ENCODE measurements at places on chromosomes 2 and 18.
A peak's percentile ranks its signal among the peaks of the same experiment; 100 is the strongest.

GRCh38 chr2:148614322-148615049 lies 30.1 kb upstream of the EPC2 start:
- DNase-seq = no peak

DNA sequence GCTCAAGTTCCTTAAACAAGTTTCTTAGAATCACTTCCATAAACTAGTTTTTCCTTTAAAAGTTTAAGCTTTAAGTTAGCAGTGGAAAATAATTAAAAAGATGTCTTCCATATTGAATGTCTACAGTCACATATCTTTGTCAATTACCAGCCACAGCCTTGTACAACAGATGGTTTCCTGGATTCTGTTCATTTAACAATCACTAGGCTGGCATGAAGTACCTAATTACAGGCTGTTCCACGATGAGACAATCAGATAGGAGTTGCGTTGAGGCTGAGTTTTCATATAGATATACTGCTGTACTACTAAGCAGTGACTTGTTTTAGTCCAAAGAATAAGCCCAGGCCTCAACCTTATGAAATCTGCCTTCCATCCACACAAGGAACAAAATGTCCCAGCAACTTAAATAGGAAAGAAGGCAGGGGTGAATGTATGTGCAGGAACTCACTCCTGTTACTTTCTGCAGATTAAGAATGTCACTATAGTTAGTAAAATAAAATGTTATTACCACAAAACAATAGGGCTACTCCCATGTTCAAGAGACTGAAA lies 131.0 kb downstream of the ZAP70 start:
- peak; percentile 78 for DNase-seq

DNA sequence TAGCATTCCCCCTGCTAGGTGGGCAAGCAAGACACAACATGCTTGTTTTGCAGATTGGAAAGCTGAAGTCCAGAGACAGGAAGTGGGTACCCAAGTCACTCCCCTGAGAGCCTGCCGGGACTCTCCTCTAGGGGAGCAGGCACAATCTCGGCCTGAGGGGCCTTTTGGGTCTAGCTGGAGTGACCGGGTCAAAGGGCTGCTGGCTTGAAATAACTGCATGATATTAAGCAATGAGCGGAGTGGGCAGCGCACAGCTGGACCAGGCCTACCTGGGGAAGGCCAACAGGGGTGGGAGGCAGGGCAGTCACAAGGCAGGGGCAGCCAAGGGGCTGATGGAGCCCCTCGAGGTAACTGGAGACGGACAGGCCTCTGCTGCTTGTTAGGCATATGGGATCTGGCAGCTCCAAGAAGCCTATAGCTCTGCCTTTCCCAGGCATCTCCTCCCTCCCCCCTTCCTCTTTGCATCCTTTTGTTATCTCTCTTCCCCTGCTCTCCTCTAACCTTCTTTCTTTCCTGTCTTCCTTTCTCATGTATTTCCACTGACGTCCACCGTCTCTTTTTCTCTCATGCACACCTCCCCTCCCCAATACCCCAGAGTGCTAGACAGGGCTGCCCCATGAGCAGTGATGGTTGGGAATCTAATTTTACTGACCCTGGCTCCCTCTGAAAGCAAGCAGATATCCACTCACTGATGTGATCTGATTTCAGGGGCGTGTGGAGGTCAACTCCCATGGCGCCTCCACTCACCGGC lies 237.5 kb downstream of the LOXHD1 start:
- DNase-seq = no peak

DNA sequence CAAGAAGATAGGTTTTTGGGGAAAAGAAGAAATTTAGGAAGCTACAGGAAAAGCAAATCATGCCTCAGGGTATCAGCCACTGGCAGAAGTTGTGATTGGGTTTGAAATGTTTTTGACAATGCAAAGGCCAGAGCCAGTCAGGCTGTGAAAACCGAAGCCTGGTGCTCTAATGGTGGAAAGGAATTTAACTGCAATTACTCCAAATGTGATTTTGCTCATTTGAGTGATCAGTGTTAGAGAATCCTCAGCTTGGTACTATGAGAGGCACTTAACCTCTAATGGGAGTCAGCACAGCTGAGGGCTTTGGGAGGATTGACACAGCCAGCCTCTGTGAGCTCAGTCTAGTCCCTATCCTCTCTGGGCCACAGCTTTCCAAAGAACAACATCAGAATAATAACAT lies 176.5 kb downstream of the LRRTM1 start:
- DNase-seq = no peak

DNA sequence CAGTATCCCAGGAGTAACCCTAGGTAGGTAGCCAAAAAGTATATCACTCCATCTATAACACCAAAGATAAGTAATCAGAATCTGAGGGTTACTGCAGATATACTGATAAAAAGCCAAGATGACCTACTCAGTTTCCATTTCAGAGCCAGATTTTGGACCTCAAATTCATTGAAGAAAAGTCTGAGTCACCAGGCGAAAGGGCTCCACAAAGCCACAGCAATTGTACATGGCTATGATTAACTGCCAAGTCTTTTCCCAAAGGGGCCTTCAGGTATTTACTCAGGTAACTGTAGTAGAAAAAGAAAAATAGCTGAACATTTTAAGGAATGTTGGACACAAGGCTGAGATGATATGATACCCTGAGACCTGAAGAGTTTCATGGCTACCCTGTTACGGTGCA lies 75.6 kb upstream of the KCNH7 start:
- DNase-seq = no peak

- DNase-seq = no peak
Observed at GRCh38 chr2:12750166-12750905, 33.6 kb downstream of the TRIB2 start.

- DNase-seq = peak; percentile 29
Observed at GRCh38 chr2:179861416-179862067, at the start of gene ZNF385B. TSS of gene ZNF385B (minus strand) at chr2:179861612.

DNA sequence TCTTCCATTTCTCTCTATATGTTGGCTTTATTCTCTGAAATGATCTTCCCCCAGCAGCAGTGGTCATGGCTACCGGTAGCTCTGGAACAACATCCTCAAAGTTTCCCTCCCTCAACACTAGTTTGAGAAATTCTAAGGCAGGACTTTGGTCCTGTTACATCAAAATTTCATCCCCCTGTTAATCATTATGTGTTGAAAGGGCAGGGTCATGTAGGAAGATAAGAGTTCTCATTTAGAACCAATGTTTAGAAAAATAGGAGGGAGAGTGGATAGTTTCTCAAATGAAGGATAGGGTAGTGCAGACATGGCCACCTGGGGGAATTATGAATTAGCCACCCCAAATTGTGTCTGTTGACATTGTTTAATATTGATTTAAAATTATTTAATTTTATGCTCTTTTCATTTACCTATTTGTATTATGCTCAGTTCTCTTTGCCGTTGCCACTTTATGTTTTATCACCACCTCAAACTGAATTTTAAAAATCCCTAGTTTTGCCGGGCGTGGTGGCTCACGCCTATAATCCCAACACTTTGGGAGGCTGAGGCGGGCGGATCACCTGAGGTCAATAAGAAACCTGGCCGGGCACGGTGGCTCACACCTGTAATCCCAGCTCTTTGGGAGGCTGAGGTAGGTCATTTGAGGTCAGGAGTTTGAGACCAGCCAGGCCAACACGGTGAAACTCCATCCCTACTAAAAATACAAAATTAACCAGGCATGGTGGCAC lies 22.3 kb downstream of the EML4 start:
- no peak for DNase-seq

DNA sequence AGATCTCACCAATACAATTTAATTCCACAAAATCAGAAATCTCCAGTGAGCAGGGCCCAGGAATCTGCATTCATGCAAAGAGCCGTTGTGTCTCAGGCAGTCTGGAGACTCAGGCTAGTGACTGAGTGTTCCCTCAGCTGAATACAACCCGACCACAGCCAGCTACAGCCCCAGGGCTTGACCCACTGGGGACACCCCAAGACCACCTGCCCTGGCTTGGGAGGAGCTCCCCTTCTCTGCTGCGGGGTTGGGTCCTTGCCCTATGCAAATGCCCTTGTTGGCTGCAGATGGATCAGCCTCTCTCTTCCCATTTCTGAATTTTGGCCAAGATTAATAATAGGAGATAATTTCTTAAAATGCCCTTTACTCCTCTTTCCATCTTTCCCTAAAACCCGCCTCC lies 157.7 kb downstream of the TWIST2 start:
- no peak for DNase-seq

DNA sequence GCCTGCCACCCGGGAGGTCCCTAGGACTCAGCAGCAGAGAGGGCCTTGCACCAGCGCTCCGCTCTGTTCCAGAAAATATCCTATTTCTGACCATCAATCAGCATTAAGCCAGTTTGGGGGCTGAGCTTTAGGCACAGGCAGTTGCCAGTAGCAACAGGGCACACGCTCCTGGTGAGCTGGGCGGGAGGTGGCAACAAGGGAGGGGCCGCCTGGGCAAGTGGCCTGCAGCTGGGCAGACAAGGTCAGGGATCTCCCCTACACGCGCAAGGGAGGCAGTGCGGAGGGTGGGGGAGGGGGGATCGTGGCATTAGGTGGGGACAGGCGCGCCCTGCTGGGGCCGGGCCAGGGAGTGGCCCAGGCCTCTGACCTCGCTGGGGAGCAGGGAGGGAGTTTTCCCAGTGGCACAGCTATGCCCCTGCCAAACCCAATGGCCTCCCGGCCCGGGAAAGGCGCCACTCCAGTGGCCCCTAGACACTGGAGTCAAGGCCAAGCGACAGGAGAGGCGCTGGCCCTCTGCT lies 302.8 kb downstream of the NCKAP5 start:
- peak; percentile 59 for DNase-seq

DNA sequence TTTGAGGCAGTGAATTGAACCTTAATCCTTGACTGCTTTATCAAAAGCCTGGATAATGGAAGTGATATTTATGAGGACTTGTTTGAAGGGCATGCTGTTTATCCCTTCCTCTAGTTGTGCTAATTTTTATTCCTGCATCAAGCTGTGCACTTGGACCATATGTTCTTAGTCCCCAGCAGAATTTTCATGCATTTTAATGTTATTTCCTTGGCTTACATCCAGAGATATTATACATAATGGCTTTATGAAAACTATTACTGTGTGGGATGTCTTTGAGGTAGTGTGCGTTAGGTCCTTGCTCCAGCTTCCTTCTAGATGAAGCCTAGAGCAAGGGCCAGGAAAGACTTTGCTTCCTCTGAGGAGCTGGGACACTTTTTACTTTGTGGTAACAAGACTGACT lies 378.4 kb downstream of the LPIN1 start:
- DNase-seq = no peak

GRCh38 chr2:98654699-98655495 lies 46.5 kb downstream of the UNC50 start:
- no peak for DNase-seq

- DNase-seq = no peak
Observed at GRCh38 chr2:196384729-196385128, 213.4 kb upstream of the STK17B start.

- DNase-seq = peak; percentile 65
Observed at GRCh38 chr2:121897335-121897970, 142.0 kb downstream of the TSN start.

DNA sequence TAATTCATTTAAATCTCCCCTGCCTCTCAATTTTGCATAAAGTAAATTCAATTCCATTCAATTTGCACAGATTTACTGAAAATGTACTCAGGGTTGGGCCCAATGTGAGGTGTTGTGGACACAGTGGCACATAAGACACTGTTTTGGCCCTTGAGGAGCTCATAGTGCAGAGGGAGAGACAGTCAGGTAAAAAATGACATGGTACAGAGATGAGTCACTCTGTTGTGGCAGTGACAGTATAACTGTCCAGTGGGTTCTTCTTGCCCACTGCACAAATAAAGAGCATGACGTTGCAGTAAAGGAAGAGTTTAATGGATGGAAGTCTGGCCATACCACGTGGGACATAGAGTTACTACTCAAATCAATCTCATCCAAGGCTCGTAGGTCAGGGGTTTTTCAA lies 400.3 kb upstream of the TRIB2 start:
- DNase-seq = no peak

GRCh38 chr2:225070811-225071210 lies 28.5 kb upstream of the DOCK10 start:
- DNase-seq = no peak

- no peak for DNase-seq
Observed at GRCh38 chr2:181924336-181924735, 32.8 kb downstream of the ITPRID2 start.

- DNase-seq = peak; percentile 51
Observed at GRCh38 chr18:3966642-3967358, 488.3 kb downstream of the DLGAP1 start.

GRCh38 chr2:120223034-120223912 lies at the start of gene TMEM185B:
TSS of gene TMEM185B (minus strand) at chr2:120223400. CDS start at chr2:120222976, 424 bp downstream.
- peak; percentile 60 for DNase-seq

GRCh38 chr2:82636402-82637020 lies 1822.6 kb downstream of the SUCLG1 start:
- no peak for DNase-seq

DNA sequence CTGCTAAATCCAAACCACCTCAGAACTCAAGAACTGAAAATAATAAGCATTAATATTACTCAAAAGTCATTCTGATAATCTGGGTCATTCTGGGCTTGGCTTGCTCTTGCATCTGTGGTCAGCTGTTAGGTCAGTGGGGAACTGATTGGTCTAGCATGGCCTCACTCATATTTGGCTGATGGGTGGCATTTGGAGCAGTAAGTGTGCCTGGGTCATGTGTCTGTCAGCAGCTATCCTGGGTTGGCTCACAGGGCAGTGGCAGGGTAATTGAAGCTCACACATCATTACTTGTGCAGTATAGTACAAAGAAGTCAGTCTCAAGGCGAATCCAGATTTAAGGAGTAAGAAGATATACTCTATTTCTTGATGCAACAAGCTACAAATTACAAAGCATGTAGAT lies 9.6 kb downstream of the RPL37A start:
- no peak for DNase-seq

- peak; percentile 28 for DNase-seq
Observed at GRCh38 chr2:129301431-129301913, 678.0 kb upstream of the RAB6C start.

GRCh38 chr2:69490486-69490885 lies 53.3 kb upstream of the NFU1 start:
- no peak for DNase-seq

GRCh38 chr2:31110431-31110830 lies 27.8 kb downstream of the GALNT14 start:
- peak; percentile 47 for DNase-seq

Measured in NCI-H524 (cell line).